ENCODE measurements at places on chromosomes 3 and 15. TPM values are rescaled to one million over a fixed set of nuclear protein-coding genes. Genes with fewer than 3 reads are reported as not detected.

DNA sequence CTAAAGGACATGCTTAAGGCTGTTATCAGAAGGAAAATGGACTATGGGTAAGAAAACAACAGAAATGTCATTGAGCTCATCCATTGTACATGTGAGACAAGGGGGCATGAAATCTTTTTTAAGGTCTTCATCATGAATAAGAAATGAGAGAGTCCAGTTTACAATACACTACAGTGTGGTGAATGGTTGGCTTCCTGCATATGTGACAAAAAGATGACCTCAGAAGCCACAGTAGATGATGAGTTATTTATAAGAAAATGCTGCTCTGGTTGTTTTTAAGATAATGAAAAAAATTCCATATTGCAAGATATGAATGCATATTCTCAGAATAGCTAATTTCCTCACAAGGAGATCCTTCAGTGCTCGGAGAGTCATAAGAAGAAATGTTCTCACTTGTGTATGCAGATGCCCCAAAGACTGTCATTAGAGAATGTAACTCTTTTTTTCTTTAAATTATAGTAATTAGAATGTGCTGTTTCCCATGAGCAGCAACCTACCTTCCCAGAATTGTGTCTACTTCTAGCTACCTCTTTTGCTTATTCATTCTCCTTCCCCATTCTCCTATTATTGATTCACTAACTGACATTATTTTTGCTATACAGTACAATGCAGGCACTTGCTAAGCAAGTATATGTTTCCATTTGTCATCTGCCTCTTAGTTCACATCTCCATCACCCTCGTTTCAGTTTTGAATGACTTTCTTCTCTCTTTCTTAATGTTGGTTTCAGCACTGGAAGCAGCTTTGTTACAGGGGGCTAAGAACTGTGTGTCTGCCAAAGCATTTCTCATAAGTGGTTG lies 152.0 kb upstream of the PEX5L start:
- no peaks in the 10 kb centered on the region for H3K27me3 ChIP-seq
- H3K4me3 ChIP-seq: no peak overlapping the region
- no peaks in the 10 kb centered on the region for H3K36me3 ChIP-seq
- no peak for DNase-seq
- H3K27ac ChIP-seq: no peak overlapping the region

- H3K27me3 ChIP-seq: no peaks in the 10 kb centered on the region
- H3K4me3 ChIP-seq: no peak overlapping the region
- H3K27ac ChIP-seq: no peak overlapping the region
- peaks cover 20% of the 10 kb centered on the region for H3K4me1 ChIP-seq
- no peak for DNase-seq
- H3K36me3 ChIP-seq: peaks cover 98% of the 10 kb centered on the region
Measured at GRCh38 chr15:68328964-68329363, 51.4 kb downstream of the FEM1B start.

DNA sequence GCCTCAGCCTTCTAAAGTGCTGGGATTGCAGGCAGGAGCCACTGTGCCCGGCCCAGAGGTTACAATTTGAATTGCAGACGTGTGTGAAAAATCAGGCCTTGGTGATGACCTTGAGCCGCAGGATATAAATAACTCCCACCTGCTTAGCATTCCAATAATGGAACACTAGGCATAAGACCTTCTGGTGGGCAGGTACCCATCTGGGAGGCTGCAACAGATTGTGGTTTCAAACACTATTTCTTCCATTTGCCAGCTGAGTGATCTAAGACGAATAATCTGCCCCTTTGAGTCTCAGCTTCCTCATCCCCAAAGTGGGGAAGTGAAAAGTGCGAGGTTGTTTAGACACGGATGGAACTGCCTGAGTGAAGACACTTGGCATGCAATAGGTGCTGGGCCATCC lies 47.7 kb upstream of the HERC1 start:
- no peaks in the 10 kb centered on the region for H3K36me3 ChIP-seq
- H3K27me3 ChIP-seq: no peaks in the 10 kb centered on the region
- H3K4me1 ChIP-seq: no peaks in the 10 kb centered on the region
- H3K4me3 ChIP-seq: no peak overlapping the region
- DNase-seq: no peak
- H3K27ac ChIP-seq: no peak overlapping the region

GRCh38 chr3:123683505-123684154 lies 98.8 kb upstream of the HACD2 start:
- no peak overlapping the region for H3K4me3 ChIP-seq
- DNase-seq: no peak
- H3K4me1 ChIP-seq: peaks cover 30% of the 10 kb centered on the region
- no peaks in the 10 kb centered on the region for H3K27me3 ChIP-seq
- H3K36me3 ChIP-seq: peaks cover 61% of the 10 kb centered on the region
- H3K27ac ChIP-seq: no peak overlapping the region

Gene TMEM212
- total RNA-seq: not detected

All from osteoblast (primary cell).